ENCODE measurements at places on chromosomes 12 and 14.

- no peak for DNase-seq
Observed at GRCh38 chr12:5562581-5562980, 130.7 kb downstream of the NTF3 start.

DNA sequence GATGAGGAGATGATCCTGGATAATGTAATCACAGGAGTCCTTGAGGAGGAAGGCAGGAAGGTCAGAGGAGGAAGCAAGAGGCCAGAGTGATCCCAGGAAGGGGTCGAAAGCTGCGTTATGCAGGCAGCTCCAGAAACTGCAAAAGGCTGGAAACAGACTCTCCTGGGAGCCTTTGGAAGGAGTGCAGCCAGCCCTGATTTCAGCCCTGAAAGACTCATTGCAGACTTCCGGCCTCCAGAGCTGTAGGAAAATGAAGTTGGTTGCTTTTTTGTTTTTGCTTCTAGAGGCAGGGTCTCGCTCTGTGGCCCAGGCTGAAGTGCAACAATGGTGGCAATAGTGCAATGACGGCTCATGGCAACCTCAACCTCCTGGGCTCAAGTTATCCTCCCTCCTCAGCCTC is 44.6 kb upstream of the FZD10 start:
- no peak for DNase-seq

- no peak for DNase-seq
Observed at GRCh38 chr12:47545938-47546609, 159.8 kb downstream of the RPAP3 start.

DNA sequence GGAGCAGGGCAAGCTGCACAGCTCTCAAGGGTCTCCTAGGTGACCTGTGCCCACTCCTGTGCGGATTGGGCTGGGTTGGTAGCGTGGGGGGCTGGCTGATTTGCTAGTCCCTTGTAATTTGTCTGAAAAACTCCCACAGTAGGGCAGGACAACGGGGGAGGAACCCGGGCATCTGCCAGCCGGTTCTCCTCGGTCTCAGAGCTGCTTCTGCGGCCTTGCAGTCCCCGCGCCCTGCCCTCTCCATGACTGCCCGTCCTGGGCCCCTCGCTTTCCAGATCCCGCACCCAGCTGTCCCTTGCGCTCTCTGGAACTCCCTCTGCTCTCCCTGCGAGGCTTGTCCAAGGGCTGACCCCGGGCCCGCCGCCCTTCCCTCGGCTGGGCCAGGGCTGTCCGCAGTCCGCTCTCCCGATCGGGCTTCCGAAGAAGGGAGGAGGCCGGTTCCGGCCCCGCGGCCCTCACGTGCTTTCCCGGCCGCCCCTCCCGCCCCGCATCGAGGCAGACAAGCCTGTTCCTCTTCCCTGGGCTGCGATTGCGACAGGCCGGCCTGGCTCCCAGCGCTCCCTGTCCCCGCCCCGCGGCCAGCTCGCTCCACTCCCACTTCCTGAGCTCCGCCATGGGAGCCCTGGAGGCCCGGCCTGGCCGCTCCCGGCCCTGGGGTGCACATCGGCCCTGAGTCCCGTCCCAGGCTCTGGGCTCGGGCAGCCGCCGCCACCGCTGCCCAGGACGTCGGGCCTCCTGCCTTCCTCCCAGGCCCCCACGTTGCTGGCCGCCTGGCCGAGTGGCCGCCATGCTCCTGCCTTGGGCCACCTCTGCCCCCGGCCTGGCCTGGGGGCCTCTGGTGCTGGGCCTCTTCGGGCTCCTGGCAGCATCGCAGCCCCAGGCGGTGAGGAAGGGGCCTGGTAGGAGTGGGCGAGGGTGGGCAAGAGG is at the start of gene LTBR:
LTBR (plus strand) TSS at position 591 of the 927 bp plus-strand sequence; CDS start at position 788, 197 bp downstream.
- no peak for DNase-seq

DNA sequence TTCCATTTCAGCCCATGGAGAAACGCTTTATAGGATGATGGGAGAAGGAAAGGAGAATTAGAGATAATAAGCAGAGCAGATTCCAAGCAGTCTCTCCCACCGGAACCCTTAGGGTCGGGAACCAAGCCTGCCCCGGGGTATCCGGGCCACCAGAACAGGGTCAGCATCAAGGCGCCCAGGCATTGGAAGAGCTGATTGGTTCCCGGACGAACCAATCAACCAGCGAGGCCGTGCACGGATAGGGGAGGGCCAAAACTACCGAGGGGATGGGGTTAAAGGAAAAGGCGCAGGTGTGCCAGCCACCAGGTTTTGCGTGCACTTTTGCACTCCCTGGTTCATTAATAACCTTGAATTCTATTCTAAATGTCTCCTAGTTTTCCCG is 1.7 kb downstream of the PPM1H start:
- DNase-seq, result no peak

DNA sequence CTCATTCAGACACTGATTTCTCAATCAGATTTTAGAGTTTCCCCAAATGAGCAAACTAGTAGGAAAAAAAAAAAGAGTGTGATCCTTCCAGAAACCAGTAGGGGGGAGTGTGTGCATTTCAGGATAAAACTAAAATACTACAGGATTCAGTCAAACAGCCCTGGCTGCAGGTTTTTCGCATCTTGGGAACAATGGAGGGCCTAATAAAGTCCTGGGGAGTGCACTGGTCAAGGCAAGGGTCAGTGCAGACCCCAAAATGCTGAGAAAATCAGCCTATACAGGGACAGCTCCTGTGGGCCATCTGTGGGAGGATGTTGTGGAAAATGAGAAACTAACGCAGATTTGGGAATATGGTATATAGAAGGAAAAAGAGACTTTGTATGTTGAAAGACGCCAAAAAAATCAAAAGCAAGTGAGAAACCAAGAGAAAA is 22.2 kb upstream of the ABCD4 start:
- no peak for DNase-seq

- DNase-seq, result no peak
Observed at GRCh38 chr12:113414519-113415038, 7.6 kb upstream of the SDSL start.
